Activated CD4-positive, alpha-beta T cell treated with anti-CD3 and anti-CD28 coated beads, Interleukin-2, amount 10 ng/mL, durations not matched to agents 24 days and 14 days (primary cell): ENCODE measurements at places on chromosomes 16 and 17.

GRCh38 chr16:23113185-23113584 is 36.1 kb downstream of the USP31 start:
- no peak for DNase-seq

DNA sequence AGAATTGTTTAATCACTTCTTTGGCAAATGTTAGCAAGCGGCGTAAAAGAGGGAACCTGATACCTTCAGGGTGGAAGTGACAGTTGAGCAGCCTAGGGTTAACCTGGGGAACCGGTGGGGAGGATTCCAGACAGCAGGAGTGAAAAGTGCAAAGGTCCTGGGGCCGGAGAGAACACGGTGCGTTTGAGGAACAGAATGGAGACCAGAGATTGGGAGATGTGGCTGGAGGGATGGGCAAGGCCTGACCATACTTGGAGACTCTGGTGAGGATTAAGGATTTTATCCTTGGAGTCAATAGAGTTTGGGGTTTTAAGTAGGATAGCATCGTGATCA is 2.3 kb upstream of the ZNF500 start:
- DNase-seq: no peak

DNA sequence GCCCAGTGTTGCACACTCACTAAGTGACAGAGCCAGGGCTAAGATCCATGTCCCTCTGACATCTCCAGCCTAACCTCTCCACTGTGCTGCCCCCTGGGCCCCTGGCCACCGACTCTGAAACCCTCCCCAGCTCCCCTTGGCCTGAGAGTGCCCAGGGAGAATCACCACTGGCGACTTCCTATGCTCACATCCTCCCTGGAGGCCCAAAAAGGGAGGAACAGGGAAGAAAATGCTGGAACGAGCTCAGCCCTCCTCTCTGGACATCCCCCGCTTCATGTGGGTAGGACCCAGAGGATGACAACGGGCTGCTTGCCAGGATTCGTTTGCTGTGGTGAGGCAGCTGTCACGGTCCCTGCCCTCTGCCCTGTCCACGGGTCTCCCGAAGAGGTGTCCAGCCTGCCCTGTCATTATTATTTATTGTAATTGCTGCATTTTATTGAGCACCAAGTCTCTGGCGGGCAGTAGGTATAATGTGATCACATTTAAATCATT is 153.5 kb upstream of the RPL38 start:
- DNase-seq: no peak

GRCh38 chr17:20026960-20027359 is 17.8 kb downstream of the SPECC1 start:
- DNase-seq: peak; percentile 0

GRCh38 chr16:66918803-66919568 is at the start of gene CDH16:
CDH16 (minus strand) TSS chr16:66918885; CDS start chr16:66918065, 820 bp downstream.
- no peak for DNase-seq

DNA sequence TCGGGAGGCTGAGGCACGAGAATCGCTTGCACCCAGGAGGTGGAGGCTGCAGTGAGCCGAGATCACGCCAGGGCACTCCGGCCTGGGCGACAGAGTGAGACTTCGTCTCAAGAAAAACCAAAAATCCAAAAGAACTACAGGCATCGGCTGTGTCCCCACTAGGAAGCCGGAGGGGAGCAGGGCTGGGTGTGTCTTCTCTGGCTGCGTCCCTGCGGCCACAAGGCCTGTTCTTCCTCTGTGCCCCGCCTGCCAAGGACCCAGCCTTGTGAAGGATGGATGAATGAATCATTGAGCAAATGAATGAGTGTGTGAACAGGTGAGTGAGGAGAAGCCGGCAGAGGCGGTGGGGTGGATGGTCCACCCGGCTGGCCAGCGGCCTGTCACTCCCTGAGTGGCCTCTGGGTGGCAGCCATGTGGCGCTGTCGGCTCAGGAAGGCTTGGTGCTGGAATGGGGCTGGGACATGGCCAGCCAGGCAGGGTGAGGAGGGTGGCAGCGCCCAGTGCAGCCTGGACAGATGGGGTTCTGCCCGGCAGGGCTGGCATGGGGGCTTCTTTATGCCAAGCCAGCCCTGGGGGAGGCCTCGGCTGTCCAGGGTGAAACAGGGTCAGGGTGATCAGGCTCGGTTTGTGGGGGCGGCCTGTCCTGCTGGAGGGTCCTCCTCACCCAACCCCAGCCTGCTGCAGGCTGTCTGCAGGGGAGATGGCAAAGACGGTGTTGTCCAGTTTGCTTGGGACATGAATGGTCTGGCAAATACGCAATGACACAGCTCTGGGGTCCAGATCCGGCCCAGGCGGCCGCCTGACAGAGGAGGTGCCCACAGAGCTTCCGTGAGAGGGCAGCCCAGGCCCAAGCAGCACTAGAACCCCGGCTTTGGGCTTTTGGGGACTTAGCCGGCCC is 21.7 kb downstream of the SLC25A10 start:
- DNase-seq: peak; percentile 92

- no peak for DNase-seq
Observed at GRCh38 chr17:8477715-8478441, 42.2 kb downstream of the NDEL1 start.

DNA sequence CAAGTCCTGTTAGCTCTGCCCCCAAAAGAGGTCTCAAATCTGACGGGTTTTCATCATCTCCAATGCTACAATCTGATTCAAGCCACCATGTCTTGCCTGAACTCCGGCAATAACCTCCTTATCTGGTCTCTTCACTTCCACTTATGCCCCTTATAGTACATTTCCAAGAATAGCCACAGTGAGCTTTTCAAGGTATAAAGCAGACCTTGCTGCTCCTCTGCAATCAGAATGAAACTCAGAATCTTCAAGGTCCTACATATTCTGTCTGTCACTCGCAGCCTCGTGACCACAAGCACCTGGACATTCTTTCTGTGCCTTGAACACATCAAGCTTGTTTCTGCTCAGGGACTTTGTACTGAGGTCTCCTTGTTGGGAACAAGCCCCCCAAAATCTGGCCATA is 84.7 kb downstream of the YPEL2 start:
- no peak for DNase-seq

GRCh38 chr17:56786989-56787482 is 46.7 kb downstream of the C17orf67 start:
- DNase-seq: peak; percentile 82

DNA sequence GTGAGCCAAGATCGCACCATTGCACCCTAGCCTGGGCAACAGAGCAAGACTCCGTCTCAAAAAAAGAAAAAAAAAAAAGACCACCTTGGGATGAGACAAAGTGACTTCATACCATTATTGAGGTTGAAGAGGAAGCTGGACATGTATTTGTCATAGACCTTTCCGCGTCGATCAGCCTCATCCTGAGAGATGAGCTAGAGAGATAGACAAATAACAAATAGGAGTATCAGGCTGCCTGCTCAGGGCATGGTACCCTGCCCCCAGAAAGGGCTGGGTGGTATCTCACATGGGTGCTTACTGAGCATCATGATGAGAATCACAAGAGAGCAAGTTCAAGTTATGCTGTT is 22.1 kb downstream of the CNTNAP1 start:
- no peak for DNase-seq

- no peak for DNase-seq
Observed at GRCh38 chr16:51409001-51409675, 258.1 kb upstream of the SALL1 start.

GRCh38 chr17:15348021-15348420 is 6.6 kb upstream of the TEKT3 start:
- no peak for DNase-seq

GRCh38 chr17:67359960-67360791 is 6.2 kb downstream of the PSMD12 start:
- DNase-seq: peak; percentile 85

DNA sequence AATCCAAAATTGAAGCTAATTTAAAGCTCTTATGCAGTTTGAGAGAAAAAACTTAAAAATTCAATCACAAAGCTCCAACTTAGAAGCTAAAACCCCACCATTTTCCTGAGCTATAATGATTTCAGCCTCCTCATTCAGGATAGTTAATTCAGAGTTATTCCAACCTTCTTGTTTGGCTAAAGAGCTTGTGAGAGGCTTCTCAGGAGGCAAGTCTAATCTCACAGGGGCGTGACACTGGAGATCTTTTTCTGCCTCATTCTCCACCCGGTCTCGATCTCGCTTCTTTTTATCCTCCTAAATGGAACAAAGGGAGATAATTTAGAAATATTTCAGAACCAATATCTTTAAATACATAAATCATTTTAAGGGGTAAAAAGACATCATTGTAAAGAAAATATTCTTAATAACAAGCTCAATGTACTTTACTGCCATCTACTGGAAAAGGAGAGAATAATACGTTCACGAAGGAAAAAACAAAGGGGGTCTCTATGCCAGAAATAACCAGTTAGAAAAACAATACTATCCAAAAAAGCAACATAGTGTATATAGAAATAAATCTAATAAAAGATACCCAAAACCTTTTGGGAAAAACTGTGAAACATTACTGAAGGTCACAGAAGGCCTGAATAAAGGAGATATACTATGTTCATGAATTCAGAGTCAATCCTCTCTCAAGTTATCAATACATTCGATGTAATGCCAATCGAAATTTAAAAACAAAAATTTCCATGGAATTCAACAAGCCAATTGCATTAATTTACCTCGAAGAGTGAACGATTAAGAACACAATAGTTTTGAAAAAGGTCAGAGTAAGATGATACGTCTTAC is 13.9 kb downstream of the BRD7 start:
- DNase-seq: no peak

GRCh38 chr16:67088551-67088950 is 21.2 kb upstream of the PHAF1 start:
- DNase-seq: no peak

DNA sequence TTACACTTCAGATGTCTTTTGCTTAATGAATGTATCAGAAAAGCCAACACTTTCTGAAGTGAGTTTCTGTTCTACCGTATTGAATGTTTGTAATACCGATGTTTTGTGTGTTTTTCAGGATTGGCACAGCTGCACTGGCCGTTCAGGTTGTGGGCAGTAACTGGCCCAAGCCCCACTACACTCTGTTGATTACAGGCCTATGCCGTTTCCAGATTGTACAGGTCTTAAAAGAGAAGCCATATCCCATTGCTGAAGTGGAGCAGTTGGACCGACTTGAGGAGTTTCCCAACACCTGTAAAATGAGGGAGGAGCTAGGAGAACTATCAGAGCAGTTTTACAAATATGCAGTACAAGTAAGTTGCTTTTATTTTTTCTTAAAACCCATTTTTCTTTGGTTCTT is 4.7 kb upstream of the ABCC11 start:
- DNase-seq: no peak

DNA sequence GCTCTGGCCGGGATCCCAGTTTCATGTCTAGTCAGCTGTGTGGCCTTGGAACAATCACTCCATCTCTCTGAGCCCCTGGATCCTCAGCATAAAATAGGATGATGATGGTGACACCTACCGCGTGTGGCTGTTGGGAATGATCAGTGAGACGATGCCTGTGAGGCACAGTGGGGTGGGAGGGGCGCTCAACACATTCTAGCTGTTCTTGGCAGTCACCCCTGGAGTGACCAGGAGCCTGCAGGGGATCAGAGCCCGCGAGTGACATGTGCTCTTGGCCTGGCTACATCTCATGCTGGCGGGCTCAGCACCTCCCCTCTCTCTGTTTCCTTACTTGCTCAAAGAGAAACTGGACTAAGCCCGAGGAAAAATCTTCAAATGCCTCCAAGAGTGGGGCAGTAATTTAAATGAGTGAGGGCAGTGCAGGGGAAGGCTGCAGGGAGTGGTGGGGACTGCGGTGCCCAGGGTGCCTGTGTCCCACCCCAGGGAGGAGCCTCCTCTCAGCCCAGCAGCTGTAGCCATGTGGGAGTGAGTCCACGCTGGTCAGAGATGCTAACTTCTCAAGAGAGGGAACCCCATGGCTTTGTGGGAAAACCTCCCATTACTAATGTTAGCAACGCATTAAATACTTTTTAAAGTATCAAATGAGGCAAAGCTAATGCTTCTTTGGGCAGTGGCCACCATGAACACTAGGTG is 23.1 kb upstream of the DOK4 start:
- DNase-seq: no peak

DNA sequence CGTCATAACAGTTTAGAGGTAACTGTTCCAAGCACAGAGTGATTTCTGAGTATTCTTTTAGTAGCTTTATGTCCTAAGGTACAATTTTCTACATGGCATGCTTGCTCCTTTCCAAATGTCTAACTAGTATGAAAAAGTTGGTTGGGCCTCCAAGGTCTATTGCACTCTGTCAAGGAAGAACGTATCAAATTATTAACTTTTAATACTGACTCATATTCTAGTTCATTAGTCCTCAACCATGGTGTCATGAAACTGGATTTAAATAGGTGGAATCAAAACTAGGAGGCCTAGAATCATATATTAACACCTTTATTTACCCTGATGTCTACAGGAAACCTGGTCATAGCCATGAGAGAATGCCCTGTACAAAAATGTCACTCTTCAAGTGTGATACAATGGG is 61.4 kb downstream of the STH start:
- no peak for DNase-seq

GRCh38 chr16:12419151-12419550 is 384.5 kb downstream of the CPPED1 start:
- no peak for DNase-seq

- DNase-seq: no peak
Observed at GRCh38 chr16:82298472-82298871, 128.4 kb upstream of the MPHOSPH6 start.

DNA sequence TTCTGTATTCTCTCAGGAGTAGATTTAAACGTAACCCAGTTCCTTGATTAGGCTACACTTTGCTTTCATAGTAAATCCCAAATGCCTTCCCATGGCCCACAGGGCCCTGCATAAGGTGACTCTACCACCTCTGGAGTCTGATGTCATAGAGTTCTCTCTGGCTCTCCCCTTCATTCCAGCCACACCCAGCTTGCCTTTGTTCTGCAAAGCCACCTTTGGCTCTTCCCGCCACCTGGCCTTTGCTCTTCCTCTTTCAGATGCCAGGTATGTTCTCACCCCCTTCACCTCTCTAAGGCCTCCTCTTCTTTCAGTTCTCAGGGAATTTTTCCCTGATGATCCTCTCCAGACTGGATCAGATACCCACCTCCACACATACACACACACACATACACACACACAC is 141.3 kb upstream of the HSBP1 start:
- no peak for DNase-seq

GRCh38 chr16:11650641-11651591 is 17.3 kb upstream of the SNN start:
- DNase-seq: no peak

- no peak for DNase-seq
Observed at GRCh38 chr16:13959626-13960025, 39.7 kb downstream of the ERCC4 start.

DNA sequence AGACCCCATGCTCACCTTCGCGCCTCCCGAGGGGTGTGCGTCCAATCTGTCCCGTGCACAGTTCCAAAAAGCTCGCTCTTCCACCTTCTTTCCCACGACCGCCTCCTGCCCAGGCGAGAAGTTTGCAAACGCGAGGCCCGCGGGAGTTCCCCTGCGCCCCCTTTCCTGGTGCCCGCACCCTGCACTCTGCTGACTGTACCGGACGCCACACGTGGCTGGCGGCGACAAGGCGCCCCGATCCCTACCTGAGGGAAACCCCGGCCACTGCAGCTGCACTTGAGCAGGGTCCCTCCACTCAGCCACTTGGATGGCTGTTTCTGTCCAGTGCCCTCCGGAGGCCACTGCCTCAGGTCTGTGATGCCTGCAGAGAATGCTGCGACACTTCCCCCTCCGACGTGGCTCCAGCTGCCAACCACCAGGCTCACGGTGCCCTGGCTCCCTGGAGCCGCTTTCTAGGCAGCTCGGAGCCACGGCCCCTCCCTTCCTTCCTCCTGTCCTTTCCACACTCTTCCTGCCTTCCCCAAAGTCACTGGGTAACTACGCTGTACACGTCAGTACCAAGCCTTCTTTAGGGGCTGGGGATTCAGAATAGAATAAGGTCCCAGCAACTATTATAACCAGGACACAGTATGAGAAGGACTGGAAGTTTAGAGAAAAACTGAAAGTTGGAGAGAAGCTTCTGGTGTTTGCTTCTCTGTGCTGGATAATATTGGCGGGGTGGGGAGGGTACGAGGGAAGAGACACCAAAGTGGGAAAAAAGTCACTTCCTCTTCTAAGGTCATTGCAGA is at the start of gene MLKL:
Gene MLKL, minus strand, starts transcription at position 425 of the 788 bp plus-strand sequence. CDS start 5,105 bp downstream, outside the sequence.
- DNase-seq: peak; percentile 87
